Retinal pigment epithelial cell (primary cell): ENCODE measurements at places on chromosomes 11 and 22.

- no peak for DNase-seq
These were observed 30.7 kb downstream of the SCUBE2 start for GRCh38 chr11:9060700-9061111.

GRCh38 chr11:2778630-2779498 is 79.1 kb upstream of the KCNQ1OT1 start:
- DNase-seq = peak; percentile 86

DNA sequence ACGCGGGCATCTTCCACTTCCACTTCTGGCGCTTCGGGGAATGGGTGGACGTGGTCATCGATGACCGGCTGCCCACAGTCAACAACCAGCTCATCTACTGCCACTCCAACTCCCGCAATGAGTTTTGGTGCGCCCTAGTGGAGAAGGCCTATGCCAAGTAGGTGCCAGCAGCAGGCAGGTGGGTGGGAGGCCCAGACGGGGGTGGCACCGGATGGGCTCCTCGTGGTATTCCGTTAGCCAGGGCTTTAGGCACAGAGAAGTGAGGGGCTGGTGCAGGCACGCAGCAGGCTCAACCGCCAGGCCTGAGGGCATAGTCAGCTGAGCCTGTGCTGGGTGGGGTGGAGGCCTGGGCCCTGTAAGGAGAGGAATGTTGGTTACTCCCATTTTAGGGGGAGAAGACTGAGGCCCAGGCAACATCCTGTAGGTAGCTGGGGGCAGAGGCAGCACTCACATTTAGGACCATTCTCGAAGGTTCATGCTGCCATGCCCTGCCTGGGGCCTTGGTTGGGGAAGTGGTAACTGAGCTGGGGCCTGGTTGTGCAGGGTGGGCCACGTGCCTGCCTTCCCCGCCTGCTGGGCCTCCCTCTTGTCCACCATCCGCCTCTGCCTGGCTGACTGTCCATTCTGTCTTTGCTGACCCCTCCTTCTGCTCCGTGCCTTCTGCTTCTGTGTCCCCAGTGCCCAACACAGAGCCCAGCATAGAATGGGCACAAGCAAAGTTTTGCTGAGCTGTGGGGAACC is 10.2 kb downstream of the OMP start:
- no peak for DNase-seq

DNA sequence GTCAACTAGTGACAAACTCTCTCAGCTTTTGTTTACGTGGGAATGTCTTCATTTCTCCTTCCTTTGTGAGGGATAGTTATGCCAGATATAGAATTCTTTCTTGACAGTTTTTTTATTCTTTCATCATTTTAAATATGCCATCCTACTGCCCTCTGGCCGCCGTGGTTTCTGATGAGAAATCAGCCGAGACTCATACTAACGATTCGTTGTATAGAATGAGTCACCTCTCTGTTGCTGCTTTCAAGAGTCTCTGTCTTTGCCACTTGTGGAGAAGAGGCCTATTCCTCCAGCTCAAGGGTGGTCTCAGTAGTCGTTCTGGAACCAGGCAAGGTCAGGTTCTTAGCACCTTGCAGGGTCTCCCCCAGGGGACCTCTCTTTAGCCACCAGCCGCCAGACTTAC is 8.0 kb downstream of the MYO7A start:
- no peak for DNase-seq

DNA sequence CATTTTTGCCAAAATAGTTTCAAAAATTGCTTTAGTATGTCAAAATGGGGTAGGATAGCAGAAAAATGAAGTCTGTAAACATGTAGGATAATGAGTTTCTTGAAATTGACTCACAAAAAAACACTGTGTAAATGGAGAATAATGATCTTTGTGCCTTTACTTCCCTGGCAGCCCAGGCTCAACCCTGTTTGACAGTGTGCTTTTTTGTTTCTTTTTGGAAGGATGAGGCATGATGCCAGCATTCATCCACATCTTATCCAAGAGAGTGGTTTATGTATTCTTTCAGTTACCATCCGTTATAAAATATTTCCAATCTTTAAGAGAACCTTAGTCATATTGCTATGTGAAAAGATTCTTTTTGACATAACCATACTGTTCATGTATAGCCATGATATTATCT is 70.6 kb downstream of the ARHGAP42 start:
- no peak for DNase-seq

DNA sequence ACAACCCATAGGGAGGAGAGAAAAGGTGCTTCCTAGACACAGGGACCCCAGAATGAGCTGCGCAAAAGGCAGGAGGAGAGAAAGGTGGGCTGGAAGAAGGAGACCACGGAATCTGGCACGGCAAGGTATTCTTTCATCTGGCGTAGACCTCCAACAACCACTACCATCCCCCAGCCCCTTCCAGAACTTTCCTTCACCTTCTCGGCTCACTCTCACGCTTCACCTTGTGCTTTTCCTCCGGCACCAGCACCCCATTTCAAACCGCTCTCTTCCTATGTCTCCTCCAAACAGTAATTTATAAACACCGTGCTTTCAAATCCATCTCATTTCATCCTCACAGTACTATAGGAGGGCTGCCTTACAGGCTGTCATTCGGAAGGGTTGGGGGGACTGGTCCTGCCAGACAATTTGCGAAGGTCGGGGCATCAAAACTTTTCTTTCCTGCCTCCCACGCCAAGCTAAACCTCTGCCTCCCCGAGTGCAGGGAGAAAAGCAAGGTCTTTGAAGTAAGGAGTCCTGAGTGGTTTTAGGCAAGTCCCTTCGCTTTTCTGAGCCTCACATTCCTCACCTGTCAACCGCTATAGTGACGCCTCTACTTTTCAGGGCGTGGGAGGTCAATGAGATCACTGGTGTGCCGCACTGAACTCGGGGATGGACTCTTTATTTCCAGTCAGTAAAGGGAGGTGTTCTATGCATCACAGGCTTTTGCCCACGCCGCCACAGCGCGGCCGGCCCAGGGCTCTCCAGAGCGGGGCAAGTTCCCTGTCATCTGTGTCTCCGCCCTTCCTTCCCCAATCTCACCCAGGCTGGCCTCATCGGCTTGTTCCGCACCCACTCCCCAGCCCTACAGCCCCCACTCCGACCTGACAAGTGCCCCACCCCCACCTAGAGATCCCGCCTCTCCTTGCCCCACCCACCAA is 800 bp downstream of the KCTD21 start:
- DNase-seq = no peak

DNA sequence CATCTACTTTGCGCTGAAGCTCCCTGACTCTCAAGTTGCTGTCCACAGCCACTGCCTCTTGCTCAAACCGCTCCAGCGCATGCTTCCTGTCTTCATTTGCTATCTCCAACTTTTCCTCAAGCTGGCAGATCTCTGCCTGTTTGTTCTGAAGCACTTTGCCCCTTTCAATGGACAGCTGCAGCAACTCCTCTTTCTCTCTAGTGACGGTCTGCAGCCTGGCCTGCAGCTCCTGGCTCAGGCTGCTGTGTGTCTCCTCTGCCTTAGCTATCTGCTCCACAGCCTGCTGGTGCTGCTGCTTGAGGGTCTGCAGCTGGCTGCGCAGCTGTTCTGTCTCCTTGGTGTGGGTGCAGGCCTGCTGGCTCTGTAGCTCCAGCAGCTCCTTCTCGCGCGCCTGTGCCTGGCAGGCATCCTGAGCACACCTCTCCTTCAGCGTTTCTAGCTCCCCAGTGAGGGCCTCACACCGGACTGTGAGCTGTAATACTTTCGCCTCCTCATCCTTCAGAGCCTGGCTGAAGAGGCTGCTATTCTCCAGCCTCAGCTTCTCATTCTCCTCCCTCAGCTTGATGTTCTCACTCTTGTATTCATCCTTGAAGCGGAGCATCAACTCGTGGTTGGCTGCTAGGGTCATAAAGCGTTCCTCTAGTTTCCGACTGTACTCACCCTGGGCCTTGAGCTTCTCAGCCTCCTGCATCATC is 723 bp downstream of the CCDC89 start:
- DNase-seq = no peak

DNA sequence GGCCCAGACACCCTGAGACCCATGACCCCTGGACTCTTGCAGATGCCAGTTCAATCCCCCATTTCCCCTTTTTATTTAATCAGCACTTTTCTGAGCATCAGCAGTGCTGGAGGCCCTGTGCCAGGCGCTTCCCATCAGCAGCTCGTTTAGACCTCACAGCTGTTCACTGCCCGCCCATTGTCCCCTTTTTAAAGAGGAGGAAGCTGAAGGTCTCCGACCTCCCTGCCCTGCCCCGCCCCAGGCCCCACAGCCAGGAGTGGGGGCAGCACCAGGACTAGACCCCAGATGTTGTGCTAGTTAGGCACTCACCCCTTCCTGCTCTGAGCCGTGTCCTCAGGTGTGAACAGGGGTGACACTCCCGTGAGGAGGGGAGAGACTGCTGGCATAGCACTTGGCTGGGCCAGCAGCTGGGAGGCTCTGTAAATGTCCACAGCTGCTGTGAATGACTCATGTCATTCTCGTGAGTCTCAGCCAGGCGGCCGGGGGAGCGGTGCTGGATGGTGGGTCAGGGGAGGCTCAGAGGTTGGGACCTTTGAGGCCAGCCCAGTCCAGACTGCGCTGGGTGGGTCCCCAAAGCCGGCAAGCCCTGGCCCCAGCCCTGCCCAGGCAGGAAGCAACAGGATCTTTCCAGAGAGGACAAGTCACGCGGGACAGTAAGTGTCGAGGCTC is 19.9 kb downstream of the EMID1 start:
- no peak for DNase-seq

- DNase-seq = no peak
These were observed 31.4 kb downstream of the CREB3L1 start for GRCh38 chr11:46308631-46309419.

GRCh38 chr11:60887556-60887955 is 18.8 kb downstream of the PRPF19 start:
- no peak for DNase-seq

- DNase-seq = no peak
These were observed 24.8 kb upstream of the SOX10 start for GRCh38 chr22:38009000-38009806.

GRCh38 chr22:22935546-22936157 is 48.0 kb downstream of the IGLL5 start:
- DNase-seq = no peak

- DNase-seq = no peak
These were observed 48.4 kb downstream of the PDE2A start for GRCh38 chr11:72625691-72626413.

DNA sequence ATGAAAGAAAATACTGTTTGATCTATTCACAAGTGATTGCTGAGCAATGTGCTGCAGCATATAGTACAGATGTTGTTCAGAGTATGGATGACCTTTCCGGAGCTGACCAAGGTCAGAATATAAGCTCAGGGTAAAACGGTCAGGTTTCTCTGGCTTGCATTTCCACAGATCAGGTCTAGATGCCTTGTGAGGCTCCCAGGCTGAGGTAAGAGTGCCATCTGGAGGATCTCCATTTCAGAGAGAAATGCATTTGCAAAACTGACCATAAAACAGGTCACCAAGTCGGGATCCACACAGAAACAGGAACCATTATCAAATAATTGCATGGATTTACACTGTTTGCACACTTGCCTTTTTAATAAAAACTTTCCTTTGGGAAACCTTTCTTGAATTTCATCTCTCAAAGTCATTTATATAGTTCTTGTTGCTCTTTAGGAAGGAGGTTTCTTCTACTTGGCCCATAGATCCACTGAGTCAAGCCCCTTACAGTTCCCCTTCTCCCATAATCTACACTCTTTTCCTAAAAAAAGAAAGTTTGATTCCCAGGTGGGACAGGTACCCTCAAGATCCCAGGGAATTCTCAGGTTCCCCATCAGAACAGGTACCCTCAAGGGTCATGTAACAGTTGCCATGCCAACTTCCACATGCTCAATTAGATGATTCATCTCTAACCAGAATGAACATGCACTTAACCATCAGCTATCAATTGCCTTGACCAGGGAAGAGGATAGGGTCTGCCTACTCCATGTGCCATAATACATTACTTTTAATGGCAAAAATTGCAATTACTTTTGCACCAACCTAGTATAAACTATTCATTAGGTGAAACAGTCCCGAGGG is 25.0 kb upstream of the TMPRSS5 start:
- DNase-seq = peak; percentile 19

DNA sequence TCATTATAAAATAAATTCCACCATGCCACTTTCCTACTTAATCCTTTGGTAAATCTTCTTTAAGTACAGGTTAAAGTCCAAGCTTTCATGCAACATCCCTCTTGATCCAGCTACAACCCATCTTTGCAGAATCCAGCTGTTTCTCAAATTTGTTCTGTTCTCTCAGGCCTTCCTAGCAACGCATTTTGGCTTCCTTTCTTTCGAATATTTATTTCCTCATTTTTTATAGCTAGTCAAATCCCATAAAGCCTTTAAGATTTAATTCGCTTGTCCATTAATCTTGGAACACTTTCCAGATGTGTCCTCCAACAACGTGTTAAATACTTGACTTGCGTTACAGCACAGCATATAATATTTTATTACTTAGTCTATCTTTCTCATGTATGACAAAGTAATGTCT is 600.1 kb upstream of the CHORDC1 start:
- DNase-seq = no peak

DNA sequence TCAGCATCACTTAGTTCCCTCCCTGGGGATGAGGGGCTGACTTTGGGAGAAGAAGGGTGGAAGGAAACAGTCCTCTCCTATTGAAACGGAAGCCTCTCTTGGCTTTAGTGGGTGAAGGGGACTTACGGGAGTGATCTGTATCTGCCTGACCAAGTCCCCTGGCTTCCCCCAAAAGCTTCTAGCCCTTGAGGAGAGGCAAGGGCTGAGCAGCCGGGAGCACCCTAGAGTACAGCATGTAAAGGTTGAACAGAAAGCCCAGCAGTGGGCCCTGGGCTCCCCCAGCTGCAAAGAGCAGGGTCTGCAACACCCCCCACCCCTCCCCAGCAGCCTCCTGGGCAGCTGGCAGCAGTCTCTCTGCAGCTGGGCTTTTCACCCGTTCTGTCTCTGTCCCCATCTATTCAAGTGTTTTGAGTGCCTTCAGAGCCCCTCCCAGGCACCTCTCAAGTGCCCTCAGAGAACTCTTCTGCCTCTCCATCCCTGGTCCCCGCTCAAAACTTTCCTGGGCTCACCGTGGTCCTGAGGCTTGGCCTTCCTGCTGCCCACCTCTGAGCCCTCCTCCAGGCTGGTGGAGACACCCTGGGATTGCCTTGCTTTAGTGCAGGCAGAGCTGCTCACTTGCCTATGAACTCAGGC is 2.7 kb downstream of the CAPN5 start:
- no peak for DNase-seq

- DNase-seq = peak; percentile 95
These were observed 174.4 kb downstream of the MAML2 start for GRCh38 chr11:96168623-96169022.

- no peak for DNase-seq
These were observed 67.8 kb downstream of the CTTN start for GRCh38 chr11:70466154-70466553.

GRCh38 chr11:16942342-16942741 is 71.9 kb downstream of the PLEKHA7 start:
- DNase-seq = no peak

- DNase-seq = peak; percentile 84
These were observed 88.9 kb downstream of the KCNQ1 start for GRCh38 chr11:2533587-2534133.
